ENCODE measurements at places on chromosomes 2 and 18. TPM values are rescaled to one million over a fixed set of nuclear protein-coding genes. Genes with fewer than 3 reads are reported as not detected.
A peak's percentile ranks its signal among the peaks of the same experiment; 100 is the strongest.

TRABD2A gene
- total RNA-seq, result 3.4 TPM

DNA sequence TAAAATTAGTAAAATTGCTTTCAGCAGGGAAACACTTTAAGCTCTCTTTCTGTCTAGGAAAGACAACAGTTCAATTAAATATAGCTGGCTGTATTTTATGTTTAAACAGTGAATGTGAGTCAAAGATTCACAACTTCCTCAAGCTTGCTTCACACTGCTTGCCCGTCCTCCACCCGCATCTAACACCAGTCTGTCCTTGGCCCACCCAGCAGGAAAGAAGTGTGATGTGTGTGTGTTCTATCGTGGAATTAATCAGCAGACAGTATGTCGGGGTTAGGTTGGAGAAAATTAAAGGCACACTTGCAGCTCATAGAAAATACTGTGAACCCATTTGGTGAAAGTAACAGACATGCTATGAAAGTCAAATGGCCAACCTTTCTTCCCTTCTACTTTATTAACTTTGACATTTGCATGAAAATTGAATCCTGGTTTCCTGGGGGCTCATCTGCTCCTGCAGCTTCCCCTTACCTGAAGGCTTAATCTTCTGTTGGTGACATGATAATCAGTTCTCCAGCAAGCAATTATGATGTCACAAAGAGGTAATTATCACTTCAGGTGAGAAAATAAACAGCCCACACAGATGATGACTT is 182.0 kb downstream of the UXS1 start:
- no peak for DNase-seq

DNA sequence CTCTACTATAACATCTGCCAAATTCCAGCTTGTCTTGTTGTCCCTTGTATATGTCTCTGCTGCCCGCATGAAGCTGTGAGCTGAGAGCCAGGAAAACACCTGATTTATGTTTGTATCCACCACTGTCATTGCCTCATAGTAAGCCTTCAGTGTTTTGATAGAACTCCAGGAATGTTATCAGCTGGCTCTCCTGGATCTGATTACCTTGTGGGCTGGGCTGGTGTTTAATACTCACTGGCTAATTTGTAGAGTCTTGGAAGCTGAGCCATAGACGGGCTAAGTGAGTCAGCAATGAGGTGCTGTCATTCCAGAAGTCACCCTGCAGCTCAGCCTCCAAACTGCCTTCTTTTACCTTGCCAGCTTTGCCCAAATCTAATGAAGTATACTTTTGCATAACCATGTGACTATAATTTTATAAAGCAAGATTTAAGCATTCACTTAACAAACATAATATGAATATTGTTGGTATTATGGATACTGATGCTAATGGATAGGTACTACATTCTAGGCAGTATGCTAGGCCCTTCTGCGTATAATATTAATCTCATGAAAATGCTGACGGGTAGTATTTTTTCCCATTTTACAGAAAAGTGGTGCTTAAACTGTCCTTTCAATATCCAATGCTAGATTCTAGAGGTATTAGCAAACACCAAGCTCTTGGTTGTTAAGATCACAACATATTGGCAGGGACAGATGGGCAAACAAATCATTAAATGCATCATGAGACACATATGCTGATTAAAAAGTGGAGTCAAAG is 62.7 kb upstream of the GATA6 start:
- peak; percentile 32 for DNase-seq

DNA sequence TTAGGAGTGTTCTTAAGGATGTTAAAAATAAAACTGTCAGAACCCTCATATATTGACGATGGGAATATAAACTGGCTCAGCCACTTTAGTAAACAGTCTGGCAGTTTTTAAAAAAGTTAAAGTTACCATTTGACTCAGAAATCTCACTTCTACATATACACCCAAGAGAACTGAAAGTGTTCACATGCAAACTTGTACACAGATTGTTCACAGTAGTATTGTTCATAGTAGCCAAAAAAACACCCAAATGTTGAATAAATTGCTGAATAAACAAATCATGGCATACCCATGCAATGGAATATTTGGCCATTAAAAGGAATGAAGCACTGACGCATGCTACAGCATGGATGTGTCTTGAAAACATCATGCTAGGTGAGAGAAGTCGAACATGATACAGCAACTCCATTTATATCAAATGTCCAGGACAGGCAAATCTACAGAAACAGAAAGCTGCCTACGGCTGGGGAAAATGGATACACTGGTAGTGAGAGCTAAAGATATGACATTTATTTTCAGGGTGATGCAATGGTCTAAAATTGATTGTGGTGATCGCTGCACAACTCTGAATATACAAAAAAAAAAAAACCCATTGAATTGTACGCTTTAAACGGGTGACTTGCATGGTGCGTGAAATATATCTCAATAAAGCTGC is 10.1 kb downstream of the RPL31 start:
- no peak for DNase-seq

- no peak for DNase-seq
These were observed 6.4 kb upstream of the ODC1 start for GRCh38 chr2:10454505-10454904.

DNA sequence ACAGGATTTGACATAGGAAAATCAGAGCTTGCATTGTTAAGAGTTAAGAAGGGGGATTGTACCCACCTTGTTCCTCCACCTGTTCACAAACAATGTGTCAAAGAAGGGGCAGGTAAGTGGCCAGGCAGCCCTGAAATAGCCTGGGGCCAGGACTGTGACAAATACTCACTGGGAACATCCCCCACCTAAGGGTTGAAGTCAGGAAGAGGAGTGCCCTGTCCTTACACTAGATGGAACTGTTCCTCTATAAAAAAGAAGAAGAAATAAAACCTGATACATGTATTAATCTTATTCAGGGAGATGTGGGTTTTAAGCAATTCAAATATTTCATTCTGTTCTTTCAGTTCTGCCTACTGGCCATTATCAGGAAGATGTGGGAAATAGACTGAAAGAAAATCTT is 41.9 kb downstream of the TACR1 start:
- DNase-seq, result no peak

- no peak for DNase-seq
These were observed 95.6 kb upstream of the ASAP2 start for GRCh38 chr2:9110893-9111569.

NYAP2 gene
- 0.66 TPM for total RNA-seq

DNA sequence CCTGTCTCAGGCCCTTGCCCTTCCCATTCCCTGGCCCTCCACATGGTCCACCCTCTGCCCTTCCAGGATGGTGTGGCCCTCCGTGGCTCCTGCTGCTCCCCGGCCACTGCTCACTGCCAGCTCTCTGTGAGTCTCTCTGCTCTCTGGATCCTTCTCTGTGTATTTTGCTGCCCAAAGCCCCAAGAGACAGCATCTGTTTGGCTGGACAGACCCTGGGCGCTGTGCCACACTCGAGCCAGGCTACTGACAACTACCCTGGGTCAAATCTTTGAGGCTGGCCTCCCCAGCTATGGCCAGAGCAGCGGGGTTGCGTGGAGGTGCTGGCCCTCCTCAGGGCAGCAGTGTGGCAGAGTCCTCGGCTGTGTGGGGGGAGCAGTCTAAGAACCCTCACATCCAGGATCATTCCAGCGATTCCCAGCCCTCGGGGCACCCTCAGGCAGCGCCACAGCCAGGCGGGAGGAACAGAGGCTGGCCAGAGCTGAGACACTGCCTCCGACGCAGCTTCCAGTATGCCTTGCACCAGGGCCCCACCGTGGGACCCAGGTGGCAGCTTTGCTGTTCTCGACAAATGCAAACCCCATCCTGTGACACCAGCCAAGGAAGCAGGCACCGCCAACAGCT is 139.4 kb upstream of the GLI2 start:
- peak; percentile 61 for DNase-seq

- DNase-seq, result peak; percentile 21
These were observed 171.7 kb downstream of the ANKRD30B start for GRCh38 chr18:14919666-14920065.

IL1RN gene
- total RNA-seq, result 2.1 TPM

GRCh38 chr2:241639385-241639784 is 1.9 kb downstream of the ATG4B start:
- no peak for DNase-seq

IL1RL1 gene
- 32.3 TPM for total RNA-seq

C18orf63 gene
- not detected for total RNA-seq

GRCh38 chr2:2557475-2557874 is 226.4 kb upstream of the MYT1L start:
- DNase-seq, result no peak

MYL1 gene
- not detected for total RNA-seq

IL36G gene
- not detected for total RNA-seq

DNA sequence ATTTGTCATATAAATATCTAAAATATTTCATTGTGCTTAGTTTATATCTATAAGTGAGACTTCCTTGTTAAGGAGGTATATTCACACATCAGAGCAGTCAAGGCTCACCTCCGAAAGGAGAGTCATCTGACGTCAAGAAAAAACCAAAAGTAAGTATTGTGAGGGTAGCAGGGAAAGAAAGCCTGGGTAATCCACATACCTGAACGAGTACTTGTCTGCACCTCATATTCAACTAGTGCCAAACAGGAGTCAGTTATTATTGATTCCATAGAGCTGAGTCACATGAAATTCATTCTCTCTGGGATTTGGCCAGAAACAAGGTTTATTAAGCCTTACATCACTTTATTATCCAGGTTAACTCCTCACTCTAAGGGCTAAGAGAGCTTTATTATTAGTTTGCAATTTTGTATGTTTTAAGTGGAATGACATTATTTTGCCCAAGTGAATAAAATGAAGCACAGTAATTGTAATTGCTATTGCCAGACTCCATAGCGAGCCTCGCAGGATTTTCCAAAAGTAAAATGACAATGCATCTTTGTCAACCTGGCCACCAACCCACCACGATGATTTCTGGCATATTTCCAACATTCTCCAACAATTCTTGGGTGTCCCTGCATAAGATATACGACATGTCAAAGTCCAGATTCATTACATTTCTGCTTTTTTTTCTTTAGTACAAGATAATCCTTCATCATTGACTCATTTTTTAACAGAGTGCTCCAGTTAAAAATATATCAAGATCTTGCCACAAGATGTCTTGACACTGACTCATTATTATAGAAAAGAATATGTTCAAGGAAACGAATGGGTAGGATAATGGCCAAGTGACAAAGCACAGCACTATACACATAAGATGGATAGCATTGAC is 1210.4 kb upstream of the ACVR2A start:
- no peak for DNase-seq

COL4A4 gene
- 53.3 TPM for total RNA-seq

MRPS9 gene
- 23.3 TPM for total RNA-seq

DNA sequence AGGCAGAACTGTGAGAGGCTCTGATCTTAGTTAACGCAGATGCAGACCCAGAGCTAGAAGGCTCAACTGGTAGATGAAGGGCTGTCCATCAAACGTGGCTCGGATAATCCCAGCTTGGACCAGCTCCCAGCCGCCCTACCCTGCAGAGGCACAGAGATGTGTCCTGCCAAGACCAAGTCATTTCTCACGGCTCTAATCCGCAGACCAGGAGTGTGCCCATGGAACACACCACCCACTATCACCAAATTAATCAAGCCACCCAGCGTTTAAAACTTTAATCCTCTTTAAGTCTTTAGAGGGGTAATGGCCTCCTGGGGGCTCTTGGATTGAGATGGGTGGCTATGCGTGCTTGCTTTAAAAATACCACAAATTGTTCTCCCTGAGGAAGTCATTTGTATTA is 17.5 kb downstream of the LYPD1 start:
- DNase-seq, result no peak

IL36B gene
- total RNA-seq, result not detected

- peak; percentile 51 for DNase-seq
These were observed at the start of gene ITPRIPL1 for GRCh38 chr2:96325041-96325883. TSS of gene ITPRIPL1 (plus strand) at chr2:96325317. CDS start at chr2:96325840, 523 bp downstream.

UGT1A4 gene
- total RNA-seq, result 1.1 TPM

GRCh38 chr2:8243748-8244400 is 438.0 kb upstream of the ID2 start:
- DNase-seq, result no peak

- no peak for DNase-seq
These were observed 15.1 kb downstream of the ACTG2 start for GRCh38 chr2:73907840-73908452.

DNA sequence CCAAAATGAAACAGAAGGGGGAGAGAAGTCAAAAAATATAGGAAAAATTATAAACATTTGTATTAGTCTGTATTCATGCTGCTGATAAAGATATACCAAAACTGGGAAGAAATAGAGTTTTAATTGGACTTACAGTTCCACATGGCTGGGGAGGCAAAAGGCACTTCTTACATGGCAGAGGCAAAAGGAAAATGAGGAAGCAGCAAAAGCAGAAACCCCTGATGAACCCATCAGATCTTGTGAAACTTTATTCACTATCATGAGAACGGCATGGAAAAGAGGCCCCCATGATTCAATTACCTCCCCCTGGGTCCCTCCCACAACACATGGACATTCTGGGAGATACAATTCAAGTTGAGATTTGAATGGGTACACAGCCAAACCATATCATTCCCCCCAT is 79.1 kb downstream of the ZRANB3 start:
- DNase-seq, result no peak

ERBB4 gene
- total RNA-seq, result 152 TPM

LDLRAD4 gene
- total RNA-seq, result 42.3 TPM

DNA sequence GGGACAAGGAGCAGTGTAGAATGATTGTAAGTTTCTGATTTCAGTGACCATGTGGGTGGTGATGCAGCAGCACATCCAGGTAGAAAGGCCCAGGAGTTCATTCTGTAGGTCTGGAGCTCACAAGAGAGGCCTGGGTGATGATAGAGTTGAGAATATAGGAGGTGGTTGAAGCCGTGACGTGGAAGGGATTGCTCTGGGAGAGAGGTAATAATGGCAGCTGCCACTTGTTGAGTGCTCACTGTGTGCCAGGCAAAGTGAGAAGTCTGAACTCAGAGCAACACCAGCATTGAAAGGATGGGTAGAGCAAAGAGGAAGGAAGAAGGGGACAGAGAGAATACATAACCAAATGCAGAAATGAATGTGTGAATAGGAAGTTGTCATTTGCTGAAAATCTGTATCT is 3.3 kb downstream of the TTLL4 start:
- no peak for DNase-seq

GRCh38 chr2:162085090-162085891 is 11.3 kb upstream of the DPP4 start:
- DNase-seq, result no peak
